ENCODE measurements at places on chromosomes 1 and 21.

DNA sequence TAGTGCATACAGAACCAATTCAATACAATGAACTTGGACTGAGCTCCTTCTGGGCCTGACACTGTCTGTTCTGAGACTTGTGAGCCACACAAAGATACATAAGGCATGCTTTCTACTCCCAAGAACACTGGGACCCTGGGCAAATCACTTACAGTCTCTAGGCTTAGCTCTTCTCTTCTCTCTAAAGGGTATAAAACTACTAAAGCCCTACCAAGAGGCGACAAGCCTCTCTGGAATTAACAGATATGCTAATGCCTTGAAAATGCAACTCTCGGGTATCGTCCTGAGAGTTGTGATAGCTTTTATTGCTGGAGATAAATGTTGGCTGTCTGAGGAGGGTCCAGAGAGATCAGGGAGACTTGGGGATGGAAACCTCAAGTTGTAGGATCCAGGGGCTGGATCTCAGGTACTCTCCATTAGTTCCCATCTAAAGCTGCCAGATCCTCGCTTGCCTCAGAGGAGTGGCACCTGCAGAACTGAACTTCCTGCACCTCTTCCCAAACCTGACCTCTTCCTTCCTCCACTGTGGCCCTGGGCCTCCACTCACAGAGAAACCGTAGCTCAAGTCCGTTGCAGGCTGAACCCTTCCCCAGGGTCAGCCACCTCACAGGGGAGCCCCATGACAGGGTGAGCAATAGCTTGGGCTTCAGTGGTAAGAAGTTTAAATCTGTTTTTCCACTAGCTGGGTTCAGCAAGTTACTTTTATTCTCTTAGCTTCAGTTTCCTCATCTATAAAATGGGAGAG lies 11.5 kb upstream of the CFAP45 start:
- no peak for DNase-seq

DNA sequence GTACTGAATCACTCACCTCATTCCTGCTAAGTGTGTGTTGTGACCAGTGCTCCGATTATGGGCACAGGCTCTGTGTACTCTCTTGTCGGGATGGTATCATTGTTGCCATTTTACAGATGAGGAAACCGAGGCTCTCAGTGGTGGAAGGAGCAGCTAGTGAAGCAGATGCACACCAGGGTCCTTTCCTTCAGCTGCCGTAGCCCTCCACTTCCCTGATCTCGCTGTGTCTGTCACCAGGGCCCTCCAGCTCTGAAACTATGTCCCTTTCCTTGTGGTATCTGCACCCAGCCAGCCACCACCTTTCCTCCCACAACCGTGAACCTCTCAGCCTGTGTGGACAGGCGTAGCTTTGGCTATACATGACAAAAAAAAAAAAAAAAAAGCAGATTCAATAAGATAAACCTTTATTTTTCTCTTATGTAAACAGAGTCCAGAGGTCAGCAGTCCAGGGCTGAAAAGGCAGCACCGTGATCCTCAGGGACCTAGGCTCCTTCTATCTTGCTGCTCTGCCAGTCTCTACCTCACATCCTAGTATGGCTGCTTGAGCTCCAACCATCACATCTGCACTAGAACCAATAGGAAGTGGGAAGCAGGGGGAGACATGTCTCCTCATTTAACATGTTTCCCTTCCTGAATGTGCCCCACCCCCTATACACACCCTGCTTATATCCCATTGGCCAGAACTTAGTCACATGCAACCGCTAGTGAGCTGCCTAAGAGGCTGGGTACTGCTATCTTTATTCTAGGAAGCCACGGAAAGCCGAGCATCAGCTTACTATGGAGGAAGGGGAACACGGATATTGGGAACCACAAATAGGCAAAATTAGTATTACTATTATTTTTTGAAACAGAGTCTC lies 44.3 kb downstream of the TMEM51 start:
- no peak for DNase-seq

- DNase-seq: no peak
Measured at GRCh38 chr1:44803312-44804095, 3.3 kb downstream of the PLK3 start.

DNA sequence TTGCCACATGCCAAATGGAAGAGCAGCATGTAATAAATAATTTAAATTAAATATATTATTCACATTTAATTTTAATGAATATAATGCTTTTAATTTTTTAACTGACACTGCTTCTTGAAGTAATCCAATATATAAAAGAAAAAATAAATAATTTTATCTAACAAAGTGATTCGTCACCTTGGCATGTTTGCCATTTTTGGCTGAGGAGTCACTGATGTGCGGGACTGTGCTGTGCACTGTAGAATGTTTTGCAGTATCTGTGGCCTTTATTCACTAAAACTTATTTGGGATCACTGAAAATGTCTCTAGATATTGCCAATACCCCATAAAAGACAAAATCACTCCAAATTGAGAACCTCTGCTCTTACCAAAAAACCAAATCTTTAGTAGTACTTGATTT lies 807.8 kb downstream of the BRINP3 start:
- DNase-seq: peak; percentile 27

GRCh38 chr1:11787251-11787803 lies 18.4 kb downstream of the MTHFR start:
- no peak for DNase-seq

GRCh38 chr1:225441314-225442122 lies 13.7 kb upstream of the LBR start:
- DNase-seq: no peak

DNA sequence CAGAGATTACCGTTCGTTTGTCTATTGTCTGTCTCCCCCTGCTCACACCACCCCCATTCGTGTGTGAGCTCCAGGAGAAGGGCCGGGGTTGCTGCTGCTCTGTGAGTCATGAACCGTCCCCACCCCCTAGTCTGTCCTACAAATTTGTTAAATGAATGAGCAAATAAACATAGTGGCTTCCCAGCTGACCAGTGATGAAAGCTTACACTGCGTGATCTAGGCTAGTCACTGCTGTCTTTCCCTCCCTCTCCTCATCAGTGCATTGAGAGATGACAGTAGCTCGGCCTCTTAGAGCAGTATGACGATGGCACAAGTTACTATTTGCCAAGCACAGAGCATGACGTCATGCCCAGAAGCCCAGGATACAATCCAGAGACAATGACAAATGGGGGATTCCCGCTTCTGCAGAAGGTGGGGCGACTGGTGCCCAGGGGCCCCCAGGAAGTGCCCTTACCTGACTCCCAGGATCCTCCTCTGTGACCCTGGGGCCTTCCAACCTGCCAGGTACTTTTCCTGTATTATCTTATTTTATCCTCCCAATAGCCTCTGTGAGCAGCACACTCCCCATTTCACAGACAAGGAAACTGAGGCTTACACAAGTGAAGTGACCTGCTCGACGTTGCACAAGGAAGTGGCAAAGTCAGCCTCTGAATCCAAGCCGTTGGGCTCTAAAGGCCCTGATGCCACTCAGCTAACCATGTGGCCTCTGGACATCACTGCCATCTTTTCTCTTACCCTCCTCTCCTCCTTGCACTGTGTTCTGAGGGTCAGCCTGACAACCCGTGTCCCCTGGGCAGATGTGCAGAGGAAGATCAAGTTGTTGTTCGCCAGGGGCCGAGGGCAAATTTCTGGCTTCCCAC lies 8.6 kb upstream of the EPHA2 start:
- peak; percentile 98 for DNase-seq

DNA sequence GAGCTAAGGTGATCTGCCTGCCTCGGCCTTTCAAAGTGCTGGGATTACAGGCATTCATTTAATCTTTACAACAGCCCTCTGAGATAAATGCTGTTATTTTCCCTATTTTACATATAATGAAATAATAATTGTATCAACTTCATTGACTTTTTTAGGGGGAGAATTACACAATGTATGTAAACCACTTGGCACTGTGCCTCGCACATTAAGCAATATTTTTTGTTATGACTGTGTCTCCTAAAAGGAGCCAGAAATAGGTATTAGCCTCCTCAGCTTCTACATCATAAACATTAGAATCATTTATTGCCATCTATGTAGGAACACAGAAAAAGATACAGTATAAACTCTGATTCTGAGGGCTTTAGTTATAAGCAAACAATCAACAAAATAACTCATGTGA lies 1.1 kb upstream of the DNAJC28 start:
- no peak for DNase-seq

DNA sequence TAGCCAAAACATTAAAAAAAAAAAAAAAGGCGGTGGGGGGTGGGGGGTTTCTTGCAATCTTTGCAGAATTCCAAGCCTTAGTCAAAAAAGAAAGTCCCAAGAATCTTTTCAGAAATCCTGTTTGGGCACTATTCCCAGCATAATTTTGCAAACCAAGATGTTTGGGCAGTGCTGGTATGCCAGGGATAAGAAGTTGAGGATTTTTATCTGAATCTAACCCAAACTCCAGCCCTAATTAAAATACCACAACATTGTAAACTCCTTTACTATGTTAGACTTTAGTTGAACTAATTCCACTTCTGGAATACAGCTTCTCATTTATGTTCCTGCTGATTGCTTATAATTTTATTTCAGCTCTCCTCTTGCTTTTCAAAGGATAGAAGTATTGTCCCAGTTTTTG lies 504.1 kb upstream of the ADGRL2 start:
- no peak for DNase-seq

GRCh38 chr1:49016030-49016977 lies 239.6 kb upstream of the BEND5 start:
- DNase-seq: no peak

GRCh38 chr1:49319426-49319963 lies 542.8 kb upstream of the BEND5 start:
- no peak for DNase-seq

GRCh38 chr1:12102066-12102465 lies 39.0 kb downstream of the TNFRSF8 start:
- DNase-seq: no peak

DNA sequence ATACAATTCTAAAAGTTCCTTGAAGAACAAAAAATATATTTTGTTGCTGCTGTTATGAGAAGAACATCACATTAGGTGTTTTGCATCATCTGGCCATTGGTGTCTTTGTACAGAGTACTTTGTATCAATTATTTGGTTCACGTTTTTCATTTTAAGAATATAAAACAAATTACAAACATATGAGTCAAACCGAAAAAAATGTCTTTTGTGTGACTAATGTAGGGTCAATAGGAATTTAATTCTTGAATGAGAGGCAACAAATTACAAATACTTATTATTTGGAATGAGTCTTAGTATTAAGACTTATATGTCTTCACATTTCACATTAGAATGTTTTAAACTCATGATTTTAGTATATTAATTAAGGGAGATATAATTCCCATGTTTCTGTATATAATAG lies 54.8 kb downstream of the NR5A2 start:
- no peak for DNase-seq

DNA sequence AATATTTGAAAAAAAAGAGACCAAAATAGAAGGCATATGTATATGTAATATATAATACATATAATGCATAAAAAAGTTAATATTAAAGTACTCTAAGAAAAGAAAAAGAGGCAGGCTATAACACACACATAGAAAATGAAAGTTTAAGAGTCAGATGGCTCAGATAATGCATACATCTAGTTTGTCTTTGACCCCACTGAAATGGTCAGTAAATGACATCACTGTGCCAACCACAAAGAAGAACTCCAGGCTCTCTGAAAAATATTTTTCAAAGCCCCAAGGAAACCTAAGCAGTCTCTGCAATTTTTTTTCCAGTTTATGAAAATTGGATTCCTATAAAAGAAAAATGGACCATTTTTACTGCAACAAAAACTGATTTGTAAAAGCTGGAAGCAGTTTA lies 55.4 kb upstream of the SCYL3 start:
- peak; percentile 24 for DNase-seq

DNA sequence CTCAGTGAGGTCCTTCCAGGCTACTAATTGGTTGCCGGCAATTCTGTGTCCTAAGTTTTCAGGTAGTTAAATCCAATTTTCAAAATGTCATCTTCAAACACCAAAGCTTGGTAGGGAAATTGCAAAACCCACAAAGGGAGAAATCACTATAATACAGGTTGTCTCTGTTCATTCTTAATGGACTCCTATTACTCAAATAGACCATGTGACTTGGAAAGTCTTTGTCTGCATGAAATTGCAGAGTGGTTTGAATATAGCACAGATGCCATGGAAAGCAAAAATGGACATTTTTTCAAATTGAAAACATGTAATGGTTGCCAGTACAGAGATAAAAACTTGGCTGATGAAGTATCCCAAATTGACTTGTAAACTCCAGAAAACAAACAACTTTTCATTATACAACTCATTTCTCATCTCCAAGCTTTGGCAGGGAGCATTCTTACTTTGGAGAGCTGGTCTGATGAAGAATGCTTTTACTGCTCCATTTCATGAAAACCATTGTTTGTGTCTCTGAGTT lies 169.5 kb upstream of the PKN2 start:
- no peak for DNase-seq

DNA sequence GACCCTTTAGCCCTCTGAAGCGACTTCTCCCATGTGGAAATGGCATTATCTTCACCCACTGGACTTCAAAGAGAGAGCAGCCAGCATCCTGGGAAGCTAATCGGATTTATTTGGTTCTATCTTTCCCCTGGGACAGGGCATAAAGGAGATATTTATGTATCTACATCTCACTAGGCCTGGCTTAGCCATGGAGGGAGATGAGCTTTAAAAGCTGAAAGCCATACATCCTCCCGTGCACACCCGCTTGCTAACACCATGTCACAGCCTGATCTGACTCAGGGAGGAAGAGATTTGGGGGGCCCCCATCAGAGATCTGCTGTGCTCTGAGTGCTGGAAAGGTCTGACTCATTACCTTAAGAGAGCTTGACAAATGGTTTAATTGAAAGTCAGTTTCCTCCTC lies 155.9 kb downstream of the PLXNA2 start:
- no peak for DNase-seq

DNA sequence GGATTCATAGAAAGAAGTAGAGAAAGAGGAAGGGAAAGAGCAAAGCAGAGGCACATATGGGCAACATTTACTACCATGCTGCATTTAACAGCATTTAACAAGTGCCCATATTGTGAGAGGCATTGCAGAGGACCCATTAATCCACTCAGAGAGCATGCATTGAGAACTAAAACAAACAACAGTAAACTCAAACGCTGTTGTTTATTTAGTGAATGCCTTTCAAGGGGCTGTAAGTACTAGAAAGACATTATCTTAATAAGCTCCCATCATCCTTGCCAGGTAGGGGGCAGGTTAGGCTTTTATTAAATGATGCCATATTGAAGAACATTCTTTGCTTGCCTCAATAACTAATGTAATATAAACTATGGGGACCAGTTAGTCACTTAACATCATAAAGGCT lies 254.3 kb upstream of the DAB1 start:
- DNase-seq: no peak

DNA sequence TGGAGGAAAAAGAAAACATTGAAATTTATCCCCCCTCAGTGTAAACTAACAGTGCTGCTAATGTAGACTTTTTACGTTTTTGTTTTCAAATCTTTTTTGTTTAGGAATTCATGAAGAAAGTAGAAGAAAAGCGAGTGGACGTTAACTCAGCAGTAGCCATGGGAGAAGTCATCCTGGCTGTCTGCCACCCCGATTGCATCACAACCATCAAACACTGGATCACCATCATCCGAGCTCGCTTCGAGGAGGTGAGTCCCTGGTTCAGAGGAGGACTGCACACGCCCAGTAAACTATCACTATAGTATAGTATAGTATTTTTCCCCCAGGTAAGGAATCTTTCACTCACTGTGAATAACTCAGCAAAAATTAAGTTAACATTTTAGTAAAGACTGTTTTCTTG lies 37.8 kb upstream of the BMP8A start:
- DNase-seq: no peak

- DNase-seq: no peak
Measured at GRCh38 chr21:43916691-43917514, 51.9 kb downstream of the AGPAT3 start.
